ENCODE measurements at places on chromosomes 1 and 21.

DNA sequence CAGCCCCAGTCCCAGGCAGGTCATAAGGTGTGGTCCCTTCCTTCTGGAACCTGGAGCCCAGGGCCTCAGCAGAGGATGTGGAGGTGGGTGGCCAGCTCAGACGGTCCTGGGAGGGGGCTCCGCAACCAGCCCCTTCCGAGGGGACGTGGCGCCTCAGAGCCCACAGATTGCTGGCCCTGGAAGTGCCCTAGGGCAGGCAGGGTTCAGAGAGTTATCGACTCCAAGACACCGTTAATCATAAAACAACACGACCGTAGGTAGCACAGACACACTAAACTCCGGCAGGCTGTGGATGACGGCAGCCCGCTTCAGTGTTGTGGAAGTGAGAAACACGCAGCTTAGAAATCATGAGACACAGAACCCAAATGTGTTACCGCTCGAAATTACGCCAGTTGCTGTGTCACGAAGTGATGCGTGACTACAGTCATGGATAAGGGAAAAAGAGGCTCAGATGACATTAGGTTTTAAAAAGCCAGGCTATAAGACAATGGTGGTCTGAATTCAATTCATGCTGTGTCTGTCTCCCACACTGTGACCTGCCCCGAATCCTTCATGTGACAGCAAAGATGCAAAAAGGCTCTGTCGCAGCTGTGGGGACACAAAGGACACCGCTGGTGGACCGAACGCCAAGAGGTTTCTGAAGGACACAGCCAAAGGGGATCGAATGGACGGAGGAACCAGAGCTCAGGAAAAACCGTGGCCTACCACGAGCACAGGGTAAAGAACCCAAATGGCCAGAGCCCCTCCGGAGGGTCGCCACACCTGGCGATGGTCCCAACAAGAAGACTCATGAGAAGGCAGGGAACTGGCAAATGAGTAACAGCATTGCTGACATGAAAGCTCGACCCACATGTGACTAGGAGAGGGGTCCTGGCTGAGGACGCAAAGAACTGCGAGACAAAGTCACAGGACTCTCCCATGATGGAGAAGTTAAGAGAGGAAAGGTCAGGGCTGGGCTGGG is 1.7 kb upstream of the SUMO3 start:
- no peaks in the 10 kb centered on the region for H3K27me3 ChIP-seq
- H3K4me3 ChIP-seq: no peak overlapping the region
- H3K27ac ChIP-seq: no peak overlapping the region
- DNase-seq: no peak
- H3K36me3 ChIP-seq: no peaks in the 10 kb centered on the region

DNA sequence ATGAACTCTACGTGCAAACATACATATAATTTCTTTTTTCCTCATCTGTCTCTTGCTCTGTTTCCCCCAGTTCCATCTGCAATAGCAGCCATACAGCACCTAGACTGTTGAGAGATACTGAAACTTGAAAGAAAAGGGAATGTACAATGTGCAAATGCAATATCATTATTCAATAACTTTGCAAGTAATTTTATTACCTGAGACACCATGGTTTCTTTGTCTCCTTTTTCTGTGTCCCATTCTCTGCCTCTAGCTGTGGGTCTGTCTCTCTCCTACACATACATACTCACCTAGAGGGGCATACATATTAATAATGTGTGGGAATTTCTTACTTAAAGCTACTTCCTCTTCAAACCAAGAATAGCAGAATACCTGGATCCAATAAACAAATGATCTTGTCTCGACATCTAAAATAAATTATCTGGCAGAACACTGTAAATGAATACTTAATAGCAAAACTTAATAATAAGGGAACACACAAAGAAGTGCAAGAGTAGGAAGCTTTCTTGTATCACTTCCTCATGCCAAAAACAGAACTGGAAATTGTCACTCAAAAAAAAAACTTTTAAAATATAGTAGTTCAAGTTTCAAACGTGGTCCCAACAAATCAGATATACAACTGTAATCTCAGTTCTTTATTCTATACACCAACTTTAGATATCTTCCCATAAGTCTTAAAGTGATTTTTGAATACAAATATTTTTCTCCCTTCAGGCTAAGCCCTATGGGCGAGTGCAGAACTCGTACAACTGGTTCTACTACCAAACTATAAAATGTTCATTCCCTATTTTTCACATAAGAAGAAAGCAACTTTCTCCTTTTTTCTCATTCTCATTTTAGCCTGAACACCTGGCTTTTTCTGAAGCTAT is 194.6 kb downstream of the NRIP1 start:
- no peaks in the 10 kb centered on the region for H3K4me1 ChIP-seq
- H3K36me3 ChIP-seq: no peaks in the 10 kb centered on the region
- H3K27ac ChIP-seq: no peak overlapping the region

DNA sequence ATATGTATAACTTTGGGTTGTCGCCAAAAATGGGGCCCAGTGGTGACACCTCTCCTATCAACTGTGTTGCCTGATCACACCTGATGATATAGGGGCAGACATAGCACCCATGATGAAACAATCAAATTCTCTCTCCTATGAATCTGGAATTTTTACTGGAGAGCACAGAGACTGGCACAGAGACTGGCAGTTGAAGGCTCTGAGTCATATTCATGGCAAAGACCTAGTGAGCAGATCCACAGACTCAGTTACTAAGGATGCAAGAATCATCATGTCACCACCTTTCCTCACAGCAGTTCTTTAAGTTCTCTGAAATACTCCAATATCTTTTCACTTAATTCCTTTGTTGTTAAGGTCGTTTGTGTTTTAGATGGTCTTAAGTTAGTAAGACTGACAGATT is 60.0 kb downstream of the APCS start:
- H3K4me3 ChIP-seq: no peak overlapping the region
- no peaks in the 10 kb centered on the region for H3K4me1 ChIP-seq
- H3K36me3 ChIP-seq: no peaks in the 10 kb centered on the region
- DNase-seq: no peak
- no peaks in the 10 kb centered on the region for H3K27me3 ChIP-seq

DNA sequence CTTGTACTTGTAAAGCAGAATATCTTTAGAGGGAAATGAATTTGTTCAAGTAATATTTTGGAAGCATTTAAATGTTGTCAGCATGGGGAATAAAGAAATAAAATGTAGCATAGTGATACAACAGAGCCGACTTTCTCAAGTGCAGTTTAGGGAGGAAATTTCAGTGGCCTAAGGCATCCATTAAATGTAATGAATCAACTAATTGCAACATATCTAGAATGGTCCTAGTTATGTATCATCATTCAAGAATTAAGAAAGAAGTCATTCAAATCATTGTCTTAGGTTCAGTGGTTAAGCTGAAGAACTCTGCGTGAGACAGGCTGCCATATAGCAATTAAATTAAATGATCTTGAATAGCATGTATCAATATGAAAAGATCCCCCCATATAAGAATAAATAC is 360.7 kb downstream of the TBX15 start:
- no peaks in the 10 kb centered on the region for H3K36me3 ChIP-seq
- no peak overlapping the region for H3K4me3 ChIP-seq
- no peaks in the 10 kb centered on the region for H3K4me1 ChIP-seq
- H3K27me3 ChIP-seq: no peaks in the 10 kb centered on the region
- no peak overlapping the region for H3K27ac ChIP-seq

DNA sequence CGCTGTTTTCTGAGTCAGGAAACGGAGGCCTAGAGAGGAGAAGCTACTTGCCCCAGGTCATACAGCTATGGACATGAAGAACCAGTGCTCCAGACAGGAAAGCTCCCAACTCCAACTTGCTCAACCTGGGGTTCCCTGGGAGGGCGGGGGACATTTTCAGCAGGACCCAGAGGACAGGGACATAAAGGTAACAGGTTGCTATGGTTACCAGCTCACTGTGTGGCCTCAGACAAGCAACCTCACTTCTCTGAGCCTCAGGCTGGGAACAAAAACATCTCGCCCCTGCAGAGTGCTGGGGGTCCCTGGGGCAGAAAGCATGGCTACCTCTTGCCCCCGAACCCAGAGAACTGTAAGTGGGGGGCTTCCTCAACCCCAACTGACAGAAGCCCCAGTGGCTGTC is 16.1 kb downstream of the FBXO2 start:
- no peaks in the 10 kb centered on the region for H3K36me3 ChIP-seq
- DNase-seq: no peak
- H3K4me1 ChIP-seq: no peaks in the 10 kb centered on the region

- no peak overlapping the region for H3K27ac ChIP-seq
- no peaks in the 10 kb centered on the region for H3K36me3 ChIP-seq
- no peak for DNase-seq
- no peak overlapping the region for H3K4me3 ChIP-seq
Measured at GRCh38 chr1:36894824-36895223, 139.5 kb downstream of the GRIK3 start.

GRCh38 chr1:150513351-150513791 is 2.2 kb upstream of the FALEC start:
- H3K27me3 ChIP-seq: no peaks in the 10 kb centered on the region
- H3K4me3 ChIP-seq: no peak overlapping the region
- DNase-seq: no peak
- no peak overlapping the region for H3K27ac ChIP-seq
- H3K4me1 ChIP-seq: peaks cover 9% of the 10 kb centered on the region

DNA sequence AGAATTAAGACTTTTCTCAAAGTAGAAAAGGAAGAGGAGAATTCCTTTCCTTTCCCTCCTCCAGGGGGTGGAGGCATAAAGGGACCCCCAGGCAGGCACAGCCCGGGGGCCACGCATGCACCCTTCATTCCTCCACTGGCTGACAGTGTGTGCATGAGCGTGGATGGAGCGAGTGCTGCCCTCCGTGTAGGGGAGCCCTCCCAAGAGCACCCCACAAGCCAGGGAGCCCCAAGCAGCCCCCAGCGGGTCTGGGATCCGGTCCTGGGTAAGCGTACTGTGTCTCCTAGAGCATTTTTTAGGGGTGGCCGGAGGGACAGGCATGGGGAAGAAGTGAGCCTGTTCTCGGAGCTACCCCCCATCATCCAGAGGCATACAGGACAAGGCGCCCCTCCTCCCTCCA is 120.5 kb downstream of the SIK1 start:
- no peak overlapping the region for H3K4me3 ChIP-seq
- no peaks in the 10 kb centered on the region for H3K4me1 ChIP-seq
- DNase-seq: no peak
- no peak overlapping the region for H3K27ac ChIP-seq
- no peaks in the 10 kb centered on the region for H3K27me3 ChIP-seq

GRCh38 chr1:206066479-206067171 is 13.7 kb downstream of the RHEX start:
- DNase-seq: no peak
- H3K27ac ChIP-seq: no peak overlapping the region
- no peak overlapping the region for H3K4me3 ChIP-seq
- H3K27me3 ChIP-seq: no peaks in the 10 kb centered on the region

DNA sequence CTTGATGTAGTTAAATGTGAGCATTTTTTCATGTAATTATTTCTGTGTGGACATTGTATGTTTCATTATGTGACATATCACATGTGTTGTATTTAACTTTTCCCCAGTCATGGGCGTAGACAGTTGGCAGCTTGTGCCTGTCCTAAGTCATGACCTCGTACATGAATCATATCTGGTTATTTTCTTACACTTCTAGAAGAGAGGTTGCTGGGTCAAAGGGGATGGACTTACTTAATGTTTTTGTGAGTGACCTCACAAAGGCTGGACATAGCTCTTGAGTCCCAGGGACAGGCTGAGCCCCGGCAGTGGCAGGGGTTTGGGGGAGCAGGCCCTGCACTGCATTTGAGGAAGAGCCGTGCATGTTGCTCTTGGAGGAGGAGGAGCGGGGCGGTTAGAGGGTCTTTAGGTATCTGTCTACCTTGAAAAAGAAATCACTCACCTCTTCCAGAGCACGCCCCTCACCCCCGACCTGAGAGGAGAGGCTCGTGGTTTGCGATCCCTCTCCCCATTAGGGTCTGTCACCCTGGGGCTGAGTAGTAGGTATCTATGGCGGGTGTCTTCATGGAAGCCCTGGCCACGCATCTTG is 16.4 kb downstream of the IFNGR2 start:
- H3K27ac ChIP-seq: peak overlapping the region; percentile 23
- H3K36me3 ChIP-seq: peaks cover 49% of the 10 kb centered on the region
- H3K27me3 ChIP-seq: no peaks in the 10 kb centered on the region
- DNase-seq: no peak
- no peak overlapping the region for H3K4me3 ChIP-seq
- peaks cover 3% of the 10 kb centered on the region for H3K4me1 ChIP-seq

GRCh38 chr1:109929588-109930251 is 19.1 kb downstream of the CSF1 start:
- peaks cover 14% of the 10 kb centered on the region for H3K4me1 ChIP-seq
- H3K36me3 ChIP-seq: peaks cover 42% of the 10 kb centered on the region

DNA sequence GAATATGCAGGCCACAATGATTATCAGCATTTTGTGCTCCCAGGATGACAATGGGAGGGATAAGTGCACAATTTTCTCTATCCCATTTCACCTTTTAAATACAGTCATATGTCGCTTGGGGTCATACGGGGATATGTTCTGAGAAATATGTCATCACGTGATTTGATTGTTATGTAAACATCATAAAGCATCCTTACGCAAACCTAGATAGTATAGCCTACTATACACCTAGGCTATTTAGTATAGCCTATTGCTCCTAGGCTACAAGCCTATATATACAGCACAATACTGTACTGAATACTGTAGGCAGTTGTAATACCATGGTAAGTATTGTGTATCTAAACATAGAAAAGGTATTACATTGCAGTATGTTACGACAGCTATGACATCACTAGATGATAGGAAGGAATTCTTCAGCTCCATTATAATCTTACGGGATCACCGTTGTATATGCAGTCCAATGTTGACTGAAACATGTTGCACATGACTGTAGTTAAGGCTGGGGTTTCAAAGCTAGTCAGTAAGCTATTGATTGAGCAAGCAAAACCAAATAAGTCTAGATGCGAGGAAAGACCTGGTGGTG is 18.9 kb downstream of the RUSC1 start:
- H3K4me3 ChIP-seq: no peak overlapping the region
- no peaks in the 10 kb centered on the region for H3K4me1 ChIP-seq
- H3K27ac ChIP-seq: no peak overlapping the region
- no peaks in the 10 kb centered on the region for H3K27me3 ChIP-seq
- DNase-seq: no peak

- no peaks in the 10 kb centered on the region for H3K27me3 ChIP-seq
- no peak overlapping the region for H3K4me3 ChIP-seq
- no peak for DNase-seq
- H3K36me3 ChIP-seq: no peaks in the 10 kb centered on the region
- no peak overlapping the region for H3K27ac ChIP-seq
Measured at GRCh38 chr1:220922951-220923350, 43.7 kb downstream of the HLX start.

All from ascending aorta (tissue), 2 donors.